ENCODE measurements at places on chromosomes 13 and 19.

DNA sequence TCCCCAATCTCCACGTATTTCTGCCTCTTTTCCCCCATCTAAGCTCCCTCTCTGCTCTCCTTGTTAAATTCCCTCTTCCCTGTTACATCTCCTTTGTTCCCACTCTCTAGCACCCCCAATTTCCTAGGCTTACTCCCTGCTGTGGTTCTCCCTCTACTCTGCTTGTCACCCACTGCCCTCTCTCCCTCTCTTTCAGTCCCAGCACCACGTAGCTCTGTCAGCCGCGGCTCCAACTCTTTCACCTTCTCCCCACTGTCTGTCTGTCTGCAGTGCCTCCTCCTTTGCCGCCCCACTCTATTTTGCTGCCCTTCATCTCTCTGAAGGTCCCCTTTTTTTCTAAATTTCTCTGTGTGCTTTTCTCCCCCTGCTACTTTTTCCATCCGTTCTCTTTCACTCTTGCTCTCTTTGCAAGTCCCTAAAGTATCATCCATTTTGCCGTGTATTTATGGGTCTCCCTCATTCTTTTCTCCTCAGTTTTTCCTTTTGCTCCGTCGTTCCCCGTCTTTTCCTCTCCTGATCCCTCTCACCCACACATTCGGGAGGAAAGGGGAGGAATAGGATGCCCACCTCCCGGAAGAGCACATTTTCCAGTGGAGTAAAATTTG, 937 bp downstream of the ZNF841 start:
- no peak for DNase-seq

GRCh38 chr13:49791315-49791710, 1.2 kb downstream of the KPNA3 start:
- DNase-seq = peak; percentile 18

GRCh38 chr19:30255791-30256495, 116.2 kb upstream of the ZNF536 start:
- DNase-seq = no peak

- no peak for DNase-seq
Observed at GRCh38 chr13:27631156-27631555, 9.5 kb downstream of the POLR1D start.

DNA sequence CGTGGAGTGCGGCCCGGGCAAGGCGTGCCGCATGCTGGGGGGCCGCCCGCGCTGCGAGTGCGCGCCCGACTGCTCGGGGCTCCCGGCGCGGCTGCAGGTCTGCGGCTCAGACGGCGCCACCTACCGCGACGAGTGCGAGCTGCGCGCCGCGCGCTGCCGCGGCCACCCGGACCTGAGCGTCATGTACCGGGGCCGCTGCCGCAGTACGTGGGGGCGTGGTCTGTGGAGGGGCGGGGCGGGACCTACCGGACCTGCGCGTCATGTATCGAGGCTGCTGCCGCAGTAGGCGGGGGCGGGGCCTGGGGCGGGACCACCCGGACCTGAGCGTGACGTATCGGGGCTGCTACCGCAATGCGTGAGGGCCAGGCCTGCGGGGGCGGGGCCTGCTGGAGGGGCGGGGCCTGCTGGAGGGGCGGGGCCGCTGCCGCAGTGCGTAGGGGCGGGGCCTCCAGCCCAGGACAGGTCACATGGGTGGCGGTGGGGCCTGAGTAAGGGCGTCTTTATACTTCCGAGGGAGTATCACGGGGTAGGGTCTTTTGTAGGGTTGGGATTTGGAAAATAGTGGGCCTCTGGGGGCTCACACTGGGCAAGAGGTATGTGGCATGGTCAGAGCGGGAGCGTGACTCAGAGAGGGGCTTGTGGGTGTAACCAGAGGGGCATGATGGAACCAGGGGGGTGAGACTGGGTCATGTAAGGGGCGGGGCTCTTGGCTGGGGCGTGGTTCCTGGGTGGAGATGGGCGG, 4.3 kb downstream of the FSTL3 start:
- DNase-seq = peak; percentile 100

- no peak for DNase-seq
Observed at GRCh38 chr19:50590191-50590590, 22.0 kb upstream of the LRRC4B start.

DNA sequence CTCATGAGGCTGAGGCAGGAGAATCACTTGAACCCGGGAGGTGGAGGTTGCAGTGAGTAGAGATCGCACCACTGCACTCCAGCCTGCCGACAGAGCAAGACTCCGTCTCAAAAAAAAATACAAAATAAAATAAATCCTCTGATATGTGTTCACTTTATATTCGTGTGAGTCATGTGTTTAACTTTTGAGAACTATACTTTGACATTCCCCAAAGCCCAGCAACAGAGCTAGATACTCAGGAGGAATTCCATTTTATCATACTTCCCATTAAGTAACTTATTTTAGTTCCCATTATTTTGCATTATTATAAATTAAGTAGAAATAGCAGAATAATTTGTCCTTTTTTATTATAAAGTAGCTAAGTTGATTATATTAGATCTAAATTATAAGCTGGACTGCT, 3.3 kb upstream of the CHAMP1 start:
- DNase-seq = no peak

GRCh38 chr13:72164811-72165210, 297.8 kb upstream of the DACH1 start:
- no peak for DNase-seq

All from activated CD4-positive, alpha-beta T cell treated with anti-CD3 and anti-CD28 coated beads, Interleukin-2, amount 50 U/mL, for 16 hours (primary cell).